Stomach (tissue), 19 donors: ENCODE measurements at places on chromosomes 16 and 17. TPM values are rescaled to one million over a fixed set of nuclear protein-coding genes. Genes with fewer than 3 reads are reported as not detected.

GRCh38 chr16:64440005-64440404 is 681.9 kb downstream of the CDH11 start:
- no peak for DNase-seq
- H3K27me3 ChIP-seq: no peaks in the 10 kb centered on the region
- H3K4me1 ChIP-seq: no peaks in the 10 kb centered on the region
- H3K36me3 ChIP-seq: no peaks in the 10 kb centered on the region

- H3K27me3 ChIP-seq: no peaks in the 10 kb centered on the region
- H3K4me1 ChIP-seq: peaks cover 72% of the 10 kb centered on the region
- H3K4me3 ChIP-seq: peak overlapping the region; percentile 45
- no peaks in the 10 kb centered on the region for H3K36me3 ChIP-seq
- peak; percentile 89 for DNase-seq
Observed at GRCh38 chr17:29617481-29618271, 5.0 kb downstream of the CORO6 start.

PYCARD gene
- 29.8 TPM for total RNA-seq

- peak overlapping the region; percentile 76 for H3K27ac ChIP-seq
- H3K4me1 ChIP-seq: peaks cover 8% of the 10 kb centered on the region
- H3K36me3 ChIP-seq: peaks cover 52% of the 10 kb centered on the region
- H3K4me3 ChIP-seq: no peak overlapping the region
- no peak for DNase-seq
Observed at GRCh38 chr17:2418572-2418971, 17.7 kb upstream of the MNT start.

KCNG4 gene
- not detected for total RNA-seq

- no peak for DNase-seq
- no peak overlapping the region for H3K4me3 ChIP-seq
- peak overlapping the region; percentile 57 for H3K27ac ChIP-seq
Observed at GRCh38 chr16:11107780-11108465, 148.1 kb downstream of the SOCS1 start.

- no peak overlapping the region for H3K27ac ChIP-seq
- H3K27me3 ChIP-seq: no peaks in the 10 kb centered on the region
Observed at GRCh38 chr16:82331397-82331796, 161.4 kb upstream of the MPHOSPH6 start.

DNA sequence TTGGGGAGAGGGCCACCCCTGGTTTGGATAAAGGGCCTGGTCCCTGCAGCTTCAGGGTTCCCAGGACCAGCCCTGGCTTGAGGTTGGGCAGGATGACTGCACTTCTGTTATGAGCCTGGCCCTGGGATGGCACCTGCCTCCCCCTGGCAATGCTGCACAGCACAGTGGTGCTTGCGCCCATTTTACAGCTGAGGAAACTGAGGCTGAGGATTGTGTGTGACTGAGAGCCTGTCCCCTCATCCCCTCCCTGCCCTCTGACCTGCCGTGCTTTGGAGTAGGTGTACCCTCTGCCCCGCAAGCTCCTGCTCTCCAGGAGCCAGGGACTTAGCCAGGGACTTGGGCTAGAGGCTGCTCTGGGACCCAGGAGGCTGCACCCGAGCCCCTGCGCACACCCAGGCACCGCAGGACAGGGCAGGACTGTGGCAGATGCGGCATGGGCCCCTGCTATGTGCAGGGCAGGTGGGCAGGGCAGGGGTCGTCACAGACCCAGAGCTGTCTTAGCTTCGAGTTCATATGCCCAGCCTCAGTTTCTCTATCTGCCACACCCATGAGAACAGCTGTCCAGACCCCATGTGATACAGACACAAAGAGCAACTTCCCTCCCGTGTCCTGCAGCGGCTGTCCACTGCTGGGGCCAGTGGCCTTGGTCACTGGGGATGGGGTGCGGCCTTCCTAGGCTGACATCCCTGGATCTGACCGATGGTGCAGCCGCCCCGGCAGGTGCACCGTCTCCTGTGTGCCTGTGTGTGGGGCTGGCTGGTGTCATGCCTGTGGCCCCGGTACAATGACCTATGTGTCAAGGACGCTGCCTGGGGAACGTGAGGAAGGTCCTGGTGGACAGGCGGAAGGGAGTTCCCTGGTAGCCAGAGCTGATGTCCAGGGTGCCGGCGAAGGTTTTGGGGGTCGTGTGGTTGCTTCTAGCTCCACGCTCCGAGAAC is 36.6 kb downstream of the BAHCC1 start:
- no peaks in the 10 kb centered on the region for H3K27me3 ChIP-seq
- DNase-seq: no peak
- H3K36me3 ChIP-seq: no peaks in the 10 kb centered on the region
- H3K4me3 ChIP-seq: no peak overlapping the region

- no peaks in the 10 kb centered on the region for H3K27me3 ChIP-seq
- H3K27ac ChIP-seq: no peak overlapping the region
- H3K36me3 ChIP-seq: no peaks in the 10 kb centered on the region
- peaks cover 50% of the 10 kb centered on the region for H3K4me1 ChIP-seq
- H3K4me3 ChIP-seq: no peak overlapping the region
Observed at GRCh38 chr17:35804658-35805192, 4.6 kb upstream of the TAF15 start.

SNN gene
- 16.0 TPM for total RNA-seq
